ENCODE measurements at places on chromosomes 2 and 18. TPM values are rescaled to one million over a fixed set of nuclear protein-coding genes. Genes with fewer than 3 reads are reported as not detected.

Gene MRPS9
- 91.8 TPM for total RNA-seq

Gene GALNT5
- total RNA-seq = not detected

Gene CPO
- not detected for total RNA-seq

Gene DSEL
- total RNA-seq = 0.06 TPM

Gene SERPINB7
- total RNA-seq = not detected

Gene TWIST2
- total RNA-seq = 0.11 TPM

GRCh38 chr2:58484221-58484620, 243.1 kb upstream of the FANCL start:
- H3K4me3 ChIP-seq = no peak overlapping the region
- no peaks in the 10 kb centered on the region for H3K4me1 ChIP-seq
- H3K36me3 ChIP-seq = no peaks in the 10 kb centered on the region
- H3K27ac ChIP-seq = no peak overlapping the region
- no peaks in the 10 kb centered on the region for H3K27me3 ChIP-seq
- DNase-seq = no peak

DNA sequence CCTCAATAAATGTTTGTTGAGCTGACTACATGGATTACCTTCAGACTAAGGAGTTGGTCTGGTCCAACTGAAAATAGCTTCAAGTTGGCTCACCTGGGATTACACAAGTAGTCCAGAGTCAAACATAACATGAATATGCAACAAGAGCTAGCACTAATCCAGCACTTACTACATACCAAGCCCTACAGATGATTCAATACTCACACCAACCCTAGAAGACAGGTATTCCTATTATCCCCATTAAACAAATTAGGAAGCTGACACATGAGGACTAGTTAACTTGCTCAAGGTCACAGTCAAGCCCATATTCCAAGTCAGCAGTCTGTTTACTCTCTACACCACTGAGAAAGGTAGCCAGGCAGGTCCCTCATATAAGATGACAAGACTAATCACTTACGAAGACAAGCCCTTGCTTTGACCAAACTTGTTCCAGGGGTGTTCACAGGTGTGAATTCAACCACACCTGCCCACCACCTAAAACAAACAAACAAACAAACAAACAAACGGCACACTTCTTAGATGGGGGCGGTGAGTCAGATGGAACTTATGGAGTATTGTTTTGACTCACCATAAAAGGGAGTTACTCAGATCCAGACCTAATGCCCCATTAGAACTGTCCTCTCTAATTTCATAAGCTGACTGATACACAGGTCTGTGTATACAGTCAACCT, 29.1 kb downstream of the TMEM131 start:
- no peaks in the 10 kb centered on the region for H3K27me3 ChIP-seq
- no peak overlapping the region for H3K4me3 ChIP-seq
- no peaks in the 10 kb centered on the region for H3K36me3 ChIP-seq
- H3K4me1 ChIP-seq = peaks cover 55% of the 10 kb centered on the region

- peak; percentile 60 for DNase-seq
- no peak overlapping the region for H3K27ac ChIP-seq
- H3K4me1 ChIP-seq = no peaks in the 10 kb centered on the region
- no peak overlapping the region for H3K4me3 ChIP-seq
These were observed 22.7 kb upstream of the GMPPA start for GRCh38 chr2:219475697-219476651.

DNA sequence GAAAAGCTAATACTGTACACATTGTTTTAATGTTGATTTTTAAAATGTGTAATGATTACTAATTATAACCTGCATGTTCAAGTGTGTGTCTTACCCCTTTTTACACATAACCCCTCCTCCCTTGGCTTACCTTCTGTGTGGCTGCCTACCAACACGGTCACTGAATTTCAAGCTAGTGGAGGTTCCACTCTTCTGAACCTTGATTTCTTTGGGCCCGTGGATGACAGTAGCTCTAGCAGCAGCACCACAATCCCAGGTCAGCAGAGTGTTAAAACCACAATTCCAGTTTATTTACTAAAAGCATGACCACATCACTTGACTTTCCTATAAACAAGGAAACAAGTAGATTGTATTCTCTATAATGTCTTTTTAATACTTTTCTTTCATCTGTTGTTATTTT, 56.9 kb downstream of the AFTPH start:
- peaks cover 36% of the 10 kb centered on the region for H3K36me3 ChIP-seq
- no peak overlapping the region for H3K27ac ChIP-seq
- H3K4me1 ChIP-seq = no peaks in the 10 kb centered on the region
- no peak for DNase-seq
- H3K27me3 ChIP-seq = no peaks in the 10 kb centered on the region

DNA sequence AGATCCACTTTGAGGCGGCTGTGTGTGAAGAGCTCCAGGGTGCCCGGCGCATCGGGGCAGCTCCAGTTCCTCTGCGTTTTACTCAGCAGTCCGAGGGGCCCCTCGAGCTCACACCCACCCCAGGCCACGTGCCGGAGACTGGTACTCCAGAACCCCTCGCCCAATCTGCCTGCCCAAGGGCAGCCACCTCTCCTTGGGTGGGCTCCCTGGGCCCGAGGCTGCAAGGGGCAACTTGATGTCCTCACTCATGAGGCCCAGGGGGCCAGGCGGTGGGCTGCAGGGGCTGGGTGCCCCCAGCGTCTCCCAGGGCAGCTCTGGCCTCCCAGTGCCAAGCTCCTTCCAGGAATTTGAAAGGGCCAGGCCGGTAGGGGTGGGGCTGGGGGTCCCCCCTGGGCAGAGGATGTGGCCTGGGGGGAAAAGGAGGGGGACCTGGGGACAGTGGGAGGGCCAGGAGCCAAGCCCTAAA, 16.7 kb downstream of the RAMP1 start:
- no peak for DNase-seq
- no peaks in the 10 kb centered on the region for H3K36me3 ChIP-seq
- no peak overlapping the region for H3K4me3 ChIP-seq
- H3K27ac ChIP-seq = no peak overlapping the region

DNA sequence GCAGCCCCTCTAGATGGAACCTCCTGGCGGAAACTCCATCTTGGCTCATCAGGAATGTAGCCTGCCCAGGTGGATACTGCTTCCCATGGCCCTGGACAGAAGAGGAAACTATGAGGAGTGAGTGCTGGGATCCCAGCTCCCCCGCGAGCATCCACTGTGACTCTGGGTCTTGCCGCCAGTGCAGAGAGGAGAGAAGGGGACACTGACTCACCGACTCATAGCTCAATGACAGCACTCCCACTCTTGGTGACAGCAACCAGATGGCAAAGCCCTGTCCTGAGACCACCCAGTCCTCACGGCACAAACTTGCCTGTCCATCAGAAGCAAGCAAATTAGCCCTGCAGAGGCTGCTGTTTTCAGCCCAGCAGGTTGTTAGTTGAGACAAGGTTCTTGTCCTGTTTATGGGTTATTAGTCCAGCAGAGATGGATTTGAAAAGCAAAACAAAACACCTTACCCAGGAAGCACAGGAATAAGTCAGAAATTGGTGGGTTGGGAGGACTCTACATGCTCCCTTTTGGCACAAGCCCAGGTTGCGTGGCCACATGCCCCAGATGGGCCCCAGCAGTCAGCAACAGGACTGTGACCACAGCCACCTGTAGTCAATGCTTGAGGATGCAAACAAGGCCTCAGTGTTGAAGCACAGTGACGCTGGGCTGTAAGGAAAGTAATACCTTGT, 111.5 kb upstream of the GLI2 start:
- H3K27ac ChIP-seq = no peak overlapping the region
- no peaks in the 10 kb centered on the region for H3K36me3 ChIP-seq
- DNase-seq = no peak
- H3K4me1 ChIP-seq = peaks cover 32% of the 10 kb centered on the region

- H3K27ac ChIP-seq = no peak overlapping the region
- no peaks in the 10 kb centered on the region for H3K4me1 ChIP-seq
- H3K36me3 ChIP-seq = no peaks in the 10 kb centered on the region
These were observed 128.5 kb upstream of the LRP1B start for GRCh38 chr2:142259356-142259755.

DNA sequence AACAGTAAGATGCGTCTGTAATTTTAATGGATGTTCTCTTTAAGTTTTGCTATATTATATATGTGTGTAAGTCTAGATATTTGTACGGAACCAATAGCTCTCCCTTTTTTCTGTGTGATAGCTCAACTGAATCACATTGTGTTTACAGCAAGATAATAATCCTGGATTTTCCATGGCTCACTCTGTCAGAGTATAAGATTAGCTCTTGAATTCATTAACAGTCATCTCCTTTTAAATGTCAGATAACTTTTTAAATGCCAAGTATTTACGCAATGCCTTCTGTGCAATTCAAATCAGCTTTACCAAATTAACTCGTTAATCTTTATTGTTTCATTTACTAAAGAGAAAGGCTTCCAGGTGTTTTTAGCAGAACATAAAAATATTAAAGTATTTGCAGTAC, 76.9 kb downstream of the KIAA2012 start:
- no peaks in the 10 kb centered on the region for H3K36me3 ChIP-seq
- peaks cover 10% of the 10 kb centered on the region for H3K4me1 ChIP-seq
- peaks cover 35% of the 10 kb centered on the region for H3K27me3 ChIP-seq
- H3K4me3 ChIP-seq = no peak overlapping the region
- no peak for DNase-seq
- no peak overlapping the region for H3K27ac ChIP-seq

Data from HepG2 (cell line).